ENCODE measurements at places on chromosomes 16 and 17.

GRCh38 chr16:77788181-77789084 is at the start of gene VAT1L:
Gene VAT1L (plus strand): TSS chr16:77788564. CDS start chr16:77788683, 119 bp downstream.
- DNase-seq, result no peak

DNA sequence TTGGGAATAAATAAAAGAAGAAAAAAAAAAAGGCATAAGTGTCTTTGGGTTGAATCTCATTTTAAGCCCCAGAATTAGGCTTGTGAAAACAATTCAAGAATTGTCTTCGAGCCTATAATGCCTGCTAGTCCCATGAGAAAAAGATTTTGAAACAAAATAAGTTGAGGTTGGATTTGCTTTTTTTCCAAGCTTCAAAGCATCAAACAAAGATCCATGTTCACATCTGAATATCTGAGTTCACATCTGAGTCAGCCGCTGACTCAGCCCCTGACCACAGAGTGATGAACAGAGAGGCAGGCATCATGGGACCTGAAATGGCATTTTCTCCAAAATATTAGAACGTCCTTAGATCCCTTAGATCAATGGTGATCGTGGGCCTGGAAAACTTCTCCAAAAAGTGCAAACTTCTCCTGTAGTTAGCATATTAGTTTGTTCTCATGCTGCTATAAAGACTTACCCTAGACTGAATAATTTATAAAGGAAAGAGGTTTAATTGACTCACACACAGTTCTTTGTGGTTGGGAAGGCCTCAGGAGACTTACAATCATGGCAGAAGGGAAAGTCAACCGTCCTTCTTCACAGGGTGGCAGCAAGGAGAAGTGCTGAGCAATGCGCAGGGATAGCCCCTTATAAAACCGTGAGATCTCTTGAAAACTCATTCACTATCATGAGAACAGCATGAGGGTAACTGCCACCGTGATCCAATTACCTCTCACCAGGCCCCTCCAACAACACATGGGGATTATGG is 294.6 kb upstream of the HSBP1 start:
- DNase-seq, result no peak

DNA sequence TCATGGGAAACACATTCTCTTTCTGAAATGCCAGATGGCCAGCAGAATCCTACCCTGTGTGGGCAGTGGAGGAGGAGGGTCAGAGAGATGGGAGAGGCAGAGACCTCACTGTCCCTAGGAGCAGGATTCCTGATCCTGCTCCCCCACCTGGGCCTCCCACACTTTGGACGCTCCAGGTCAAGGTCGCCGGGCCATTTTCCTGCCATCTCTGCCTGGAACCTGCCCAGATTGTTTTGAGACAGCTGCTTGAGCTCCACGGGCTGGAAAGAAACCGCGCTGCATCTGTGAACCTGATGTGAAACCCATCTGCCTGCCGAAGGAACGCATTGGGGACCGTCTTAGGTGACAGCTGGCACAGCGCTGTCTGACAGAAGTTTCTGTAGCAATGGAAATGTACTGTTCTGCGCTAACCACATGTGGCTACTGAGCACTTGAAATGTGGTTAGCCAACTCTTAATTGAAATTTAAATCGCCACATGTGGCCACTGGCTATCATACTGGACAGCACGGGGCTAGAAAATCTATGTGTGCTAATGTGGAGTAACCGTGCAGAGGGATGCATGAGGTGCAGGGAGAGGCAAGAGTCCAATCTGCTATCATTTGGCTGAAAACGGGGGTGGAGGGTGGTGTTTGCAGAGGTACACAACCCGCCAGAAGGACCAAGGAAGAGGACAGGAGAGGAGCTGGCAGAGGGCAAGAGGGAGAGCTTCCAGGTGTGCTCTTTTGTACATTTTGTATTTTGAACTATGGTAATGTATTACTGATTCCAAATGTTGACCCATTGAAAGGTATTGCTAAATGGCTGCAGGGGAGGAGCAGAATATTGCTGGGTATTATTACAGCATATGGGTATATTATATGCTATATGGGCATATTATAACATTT is 15.4 kb upstream of the NUBP1 start:
- no peak for DNase-seq

DNA sequence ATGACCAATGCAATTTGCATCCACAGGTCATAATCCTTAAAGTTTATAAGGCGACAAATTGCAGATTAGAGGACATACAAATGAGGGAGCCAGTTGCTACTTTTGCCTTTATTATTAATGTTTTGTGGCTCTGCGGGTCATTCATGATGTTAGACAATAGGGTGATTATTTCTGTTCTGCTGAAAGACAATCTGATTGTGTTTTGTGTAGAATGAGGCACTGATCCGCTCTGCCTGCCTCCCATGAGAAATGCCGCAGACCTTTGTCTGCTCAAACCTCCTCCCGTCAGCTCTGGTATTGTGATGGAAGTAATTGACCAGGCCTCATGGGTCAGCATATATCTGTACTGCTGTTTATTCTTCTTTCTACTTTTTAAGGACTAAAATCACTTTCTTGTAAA is 224.9 kb downstream of the PRKCA start:
- DNase-seq, result no peak

GRCh38 chr16:48612611-48613010 is 2.6 kb upstream of the N4BP1 start:
- no peak for DNase-seq

DNA sequence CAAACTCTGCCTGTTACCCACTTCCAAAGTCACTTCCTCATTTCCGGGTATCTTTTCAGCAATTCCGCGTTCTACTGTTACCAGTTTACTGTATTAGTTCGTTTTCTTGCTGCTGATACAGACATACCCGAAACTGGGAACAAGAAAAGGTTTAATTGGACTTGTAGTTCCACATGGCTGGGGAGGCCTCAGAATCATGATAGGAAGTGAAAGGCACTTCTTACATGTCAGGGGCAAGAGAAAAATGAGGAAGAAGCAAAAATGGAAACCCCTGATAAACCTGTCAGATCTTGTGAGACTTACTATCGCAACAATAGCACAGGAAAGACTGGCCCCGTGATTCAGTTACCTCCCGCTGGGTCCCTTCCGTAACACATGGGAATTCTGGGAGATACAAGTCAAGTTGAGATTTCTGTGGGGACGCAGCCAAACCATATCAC is 30.9 kb downstream of the PAFAH1B1 start:
- DNase-seq, result no peak

- DNase-seq, result no peak
These were observed 37.9 kb upstream of the NDRG4 start for GRCh38 chr16:58462089-58462488.

DNA sequence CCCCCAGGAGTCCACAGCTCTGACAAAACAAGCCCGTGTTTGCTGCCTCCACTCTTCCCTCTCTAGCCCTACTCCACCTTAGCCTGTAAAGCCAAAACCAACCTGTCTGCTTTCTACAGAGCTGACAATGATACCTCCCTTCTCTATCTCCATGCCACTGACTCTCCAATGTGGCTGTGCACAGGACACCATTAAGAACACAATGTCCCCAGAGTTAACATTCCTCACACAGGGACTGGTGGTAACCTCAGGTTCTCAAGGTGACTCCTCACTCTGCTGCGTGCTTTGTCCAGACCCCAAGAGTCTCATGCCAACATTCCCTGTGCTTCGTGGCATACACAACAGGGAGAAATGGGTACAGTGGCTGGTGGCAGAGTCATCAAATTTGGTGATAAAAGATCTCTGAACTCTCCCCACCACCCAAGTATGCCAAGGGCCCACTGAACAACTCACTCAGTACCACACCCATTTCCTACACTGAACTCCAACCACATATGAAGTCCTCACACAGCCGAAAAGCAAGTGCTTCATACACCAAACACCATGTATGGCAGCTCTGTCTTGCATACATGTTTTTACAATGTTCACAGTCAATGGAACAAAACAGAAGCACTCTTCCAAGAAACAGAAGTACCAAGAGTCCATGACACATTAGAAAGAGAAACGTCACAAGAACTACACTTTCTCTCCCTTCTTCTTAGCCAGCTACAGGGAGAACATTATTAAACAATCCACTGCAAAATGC is 21.1 kb downstream of the CSNK2A2 start:
- DNase-seq, result no peak

- no peak for DNase-seq
These were observed 38.4 kb downstream of the TOM1L2 start for GRCh38 chr17:17933775-17934174.

- DNase-seq, result no peak
These were observed 44.7 kb downstream of the SREBF1 start for GRCh38 chr17:17792037-17792550.

DNA sequence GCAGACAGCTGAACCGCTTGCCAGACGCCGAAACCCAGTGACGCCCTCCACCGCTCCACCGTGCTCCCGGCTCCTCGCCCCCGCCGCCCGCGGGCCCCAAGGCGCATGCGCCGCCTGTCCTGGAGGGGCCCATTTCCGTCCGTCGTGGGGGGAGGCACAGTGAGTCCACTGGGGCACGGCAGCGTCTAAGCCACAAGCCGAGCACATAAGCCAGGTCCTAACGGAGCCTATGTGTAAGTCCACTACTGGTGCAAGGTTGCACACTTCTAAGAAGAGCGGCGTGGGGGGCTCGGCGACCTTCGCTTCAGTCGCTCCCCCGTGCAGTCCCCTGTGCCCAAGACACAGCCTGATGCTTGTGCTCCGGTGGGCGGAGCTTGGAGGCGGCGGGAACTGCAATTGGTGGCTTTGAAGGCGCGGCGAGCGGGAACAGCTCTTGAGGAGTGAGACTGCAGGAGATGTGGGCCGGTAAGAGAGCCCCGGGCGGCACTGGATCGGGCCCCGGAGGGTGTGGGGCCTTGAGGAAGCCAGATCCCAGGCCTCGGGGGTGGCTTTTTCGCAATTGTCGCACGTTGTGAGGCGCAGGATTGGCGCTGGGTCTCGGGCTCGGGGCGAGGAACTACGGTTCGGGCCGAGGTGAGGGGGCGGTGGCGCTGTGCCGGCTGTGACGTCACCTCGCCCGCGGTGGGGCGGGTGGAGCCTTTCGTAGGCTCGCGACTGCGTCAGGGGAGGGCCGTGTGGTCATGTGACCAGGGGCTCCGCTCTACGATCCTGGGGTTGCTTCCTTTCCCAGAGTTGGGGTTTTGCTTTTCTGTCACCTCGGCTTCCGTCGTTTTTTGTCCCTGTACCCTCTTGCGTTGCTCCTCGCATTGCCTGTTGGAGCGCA is at the start of the genes CENPN and CMC2:
CENPN (plus strand) TSS at position 402 of the 883 bp plus-strand sequence. CDS start 4,726 bp downstream, outside the sequence.
CMC2 (minus strand) TSS at position 73 of the 883 bp plus-strand sequence. CDS start 9,491 bp downstream, outside the sequence.
- peak; percentile 79 for DNase-seq

GRCh38 chr17:30239089-30239462 is 3.6 kb upstream of the SLC6A4 start:
- no peak for DNase-seq

GRCh38 chr16:683396-684070 is 601 bp downstream of the JMJD8 start:
- DNase-seq, result no peak

DNA sequence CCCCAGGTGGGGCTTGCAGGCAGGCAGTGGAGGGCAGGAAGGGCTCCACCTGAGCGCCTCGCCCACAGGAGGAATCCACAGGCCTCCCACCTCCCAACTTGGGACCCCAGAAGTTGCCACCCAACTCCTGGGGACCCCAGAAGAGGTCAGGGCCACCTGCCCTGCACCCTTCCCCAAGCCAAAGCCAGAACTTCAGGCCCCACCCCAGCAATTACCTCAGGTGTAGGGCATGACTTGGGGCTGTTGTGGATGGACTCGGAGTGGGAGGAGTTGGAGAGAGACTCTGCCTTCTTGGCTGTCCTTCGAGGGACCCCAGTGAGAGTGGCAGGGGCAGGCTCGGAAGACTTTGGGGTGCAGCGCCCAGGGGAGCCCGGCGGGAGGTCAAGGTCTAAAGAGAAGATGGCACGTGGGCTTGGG is 10.5 kb downstream of the TSPOAP1 start:
- DNase-seq, result no peak

GRCh38 chr16:64910356-64910755 is 211.5 kb downstream of the CDH11 start:
- DNase-seq, result no peak

GRCh38 chr16:87067836-87068761 is 249.1 kb downstream of the C16orf95 start:
- no peak for DNase-seq

GRCh38 chr17:68328676-68329075 is 37.4 kb downstream of the ARSG start:
- DNase-seq, result no peak

- no peak for DNase-seq
These were observed 80.1 kb upstream of the GNG13 start for GRCh38 chr16:880471-881171.

DNA sequence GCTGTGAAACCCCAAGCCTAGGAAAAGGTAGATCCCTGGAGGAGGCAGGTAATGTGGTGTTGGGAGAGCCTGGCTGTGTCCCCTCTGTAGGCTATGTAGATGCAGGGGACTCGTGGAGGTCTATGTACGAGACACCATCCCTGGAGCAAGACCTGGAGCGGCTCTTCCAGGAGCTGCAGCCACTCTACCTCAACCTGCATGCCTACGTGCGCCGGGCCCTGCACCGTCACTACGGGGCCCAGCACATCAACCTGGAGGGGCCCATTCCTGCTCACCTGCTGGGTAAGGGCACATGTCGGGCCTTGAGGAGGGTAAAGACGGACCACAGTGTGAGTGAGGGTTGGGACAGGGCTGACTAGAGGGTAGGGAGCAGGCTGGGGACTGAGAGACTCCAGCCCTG is 12.0 kb downstream of the ACE start:
- no peak for DNase-seq

- no peak for DNase-seq
These were observed 14.0 kb downstream of the MYO1D start for GRCh38 chr17:32862940-32863339.

- DNase-seq, result no peak
These were observed 65.9 kb downstream of the RBFOX1 start for GRCh38 chr16:7398536-7398935.

DNA sequence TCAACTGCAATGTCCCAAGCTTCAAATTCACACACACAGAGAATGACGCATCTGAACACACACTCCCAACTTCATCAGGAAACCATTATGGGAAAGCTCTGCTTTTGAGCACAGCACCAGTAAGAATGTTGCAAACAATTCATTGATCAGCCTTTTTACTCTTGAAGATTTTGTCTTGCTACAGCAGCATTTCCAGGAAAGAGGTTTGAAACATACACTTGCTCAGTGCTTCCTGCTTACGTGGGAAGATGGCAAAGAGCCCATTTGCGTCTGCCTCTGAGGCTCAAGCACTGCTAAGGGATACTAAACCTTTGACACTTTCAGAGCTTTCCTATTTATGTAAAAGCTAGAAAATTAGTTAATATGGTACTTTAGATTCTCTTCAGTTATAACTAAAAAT is 77.2 kb upstream of the MON1B start:
- no peak for DNase-seq

- no peak for DNase-seq
These were observed 168.1 kb upstream of the RBL2 start for GRCh38 chr16:53266156-53266555.

DNA sequence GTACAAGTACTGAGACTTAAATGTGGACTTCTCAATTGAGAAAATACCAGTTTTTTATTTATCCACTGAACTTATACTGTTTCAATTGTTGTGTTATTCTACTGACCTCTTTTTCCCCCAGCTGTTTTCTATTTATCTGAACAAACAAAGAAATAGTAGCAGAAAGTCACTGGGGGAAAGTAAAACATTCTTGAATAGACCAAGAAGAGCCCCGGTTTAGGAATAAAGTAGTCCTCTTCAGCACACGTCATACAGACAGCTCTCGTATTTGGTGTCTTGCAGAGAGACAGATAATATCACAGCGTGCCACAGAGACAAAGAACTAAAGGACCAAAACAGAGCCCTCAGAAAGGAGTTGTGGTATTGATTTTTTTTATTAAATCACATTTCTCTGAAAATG is 1159.1 kb upstream of the CDH8 start:
- DNase-seq, result no peak

Data from cortex of kidney (tissue), 1 donor.